Activated CD4-positive, alpha-beta T cell treated with anti-CD3 and anti-CD28 coated beads for 48 hours (primary cell): ENCODE measurements at places on chromosomes 12 and 14.

DNA sequence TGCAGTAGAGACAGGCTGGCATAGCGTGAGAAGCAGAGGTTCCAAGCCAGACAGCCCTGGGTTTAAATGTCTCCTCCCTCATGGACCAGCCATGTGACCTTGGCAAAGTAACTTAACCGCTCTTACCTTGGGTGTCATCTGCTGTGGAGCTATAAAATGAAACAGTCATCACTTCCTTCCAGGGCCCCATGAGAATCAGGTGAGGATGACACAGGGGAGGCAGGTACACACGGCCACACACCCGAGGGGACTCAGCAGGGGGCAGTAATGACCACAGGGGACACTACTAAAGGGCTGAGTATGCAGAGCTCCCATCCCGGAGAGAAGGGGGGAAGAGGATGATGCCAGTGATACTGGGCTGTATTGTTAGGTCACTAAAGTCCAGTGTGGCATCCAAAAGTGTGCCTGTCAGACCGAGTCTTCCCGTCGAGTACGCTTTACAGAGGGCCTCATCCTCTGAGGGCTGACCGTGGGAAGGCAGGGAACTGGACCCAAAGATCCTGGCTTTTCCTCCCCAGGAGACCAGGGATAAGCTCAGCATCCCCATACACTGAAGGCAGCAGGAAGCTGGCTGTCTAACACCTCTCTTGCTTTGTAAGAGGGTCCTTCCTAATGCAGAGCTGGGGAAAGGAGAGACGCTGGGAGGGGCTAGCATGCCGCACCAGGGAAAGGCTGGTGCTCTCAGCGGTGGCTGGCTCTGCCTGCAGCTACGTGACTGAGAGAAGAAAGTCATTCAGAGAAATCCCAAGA is 94.2 kb downstream of the SINHCAF start:
- DNase-seq: no peak

- no peak for DNase-seq
These were observed 279.0 kb downstream of the SLC16A7 start for GRCh38 chr12:59874781-59875180.

DNA sequence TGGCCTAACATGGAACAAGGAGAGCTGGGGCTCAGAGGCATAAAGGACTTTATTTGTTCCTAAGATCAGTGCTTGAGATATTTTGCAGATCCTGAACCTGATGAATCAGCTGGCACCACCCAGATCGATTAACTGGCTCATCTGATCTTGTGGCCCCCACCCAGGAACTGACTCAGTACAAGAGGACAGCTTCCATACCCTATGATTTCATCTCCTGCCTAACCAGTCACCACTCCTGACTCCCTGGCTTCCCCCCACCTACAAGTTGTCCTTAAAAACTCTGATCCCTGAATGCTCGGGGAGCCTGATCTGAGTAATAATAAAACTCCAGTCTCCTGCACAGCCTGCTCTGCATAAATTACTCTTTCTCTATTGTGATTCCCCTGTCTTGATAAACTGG is 5.1 kb downstream of the C12orf56 start:
- peak; percentile 68 for DNase-seq

- peak; percentile 17 for DNase-seq
These were observed 544 bp downstream of the ABCD4 start for GRCh38 chr14:74302152-74302628.

DNA sequence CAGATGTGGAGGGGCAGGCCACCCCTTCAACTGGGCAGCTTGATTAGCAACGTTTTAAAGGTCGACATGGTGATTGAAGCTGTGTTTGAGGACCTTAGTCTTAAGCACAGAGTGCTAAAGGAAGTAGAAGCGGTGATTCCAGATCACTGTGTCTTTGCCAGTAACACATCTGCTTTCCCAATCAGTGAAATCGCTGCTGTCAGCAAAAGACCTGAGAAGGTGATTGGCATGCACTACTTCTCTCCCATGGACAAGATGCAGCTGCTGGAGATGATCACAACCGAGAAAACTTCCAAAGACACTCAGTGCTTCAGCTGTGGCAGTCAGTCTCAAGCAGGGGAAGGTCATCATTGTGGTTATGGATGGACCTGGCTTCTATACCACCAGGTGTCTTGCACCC is 23.9 kb upstream of the AICDA start:
- DNase-seq: no peak

DNA sequence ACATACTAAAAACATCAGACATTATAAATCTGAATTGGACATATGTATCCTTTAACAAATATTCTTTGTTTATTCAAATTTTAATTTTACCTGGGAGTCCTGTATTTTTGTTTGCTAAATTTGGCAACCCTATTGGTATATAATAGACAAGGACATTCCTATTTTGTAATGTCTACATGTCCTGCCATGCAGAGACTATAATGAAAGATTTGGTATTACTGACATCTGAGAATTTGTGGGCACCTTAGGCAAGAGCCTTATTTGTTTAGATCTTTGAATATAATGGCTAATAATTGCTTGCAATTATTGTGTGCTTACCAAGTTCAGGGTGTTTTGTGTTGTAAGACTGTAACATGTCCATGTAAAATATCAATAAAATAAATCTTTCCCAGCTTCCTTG is 334.4 kb downstream of the KCNH5 start:
- DNase-seq: no peak

DNA sequence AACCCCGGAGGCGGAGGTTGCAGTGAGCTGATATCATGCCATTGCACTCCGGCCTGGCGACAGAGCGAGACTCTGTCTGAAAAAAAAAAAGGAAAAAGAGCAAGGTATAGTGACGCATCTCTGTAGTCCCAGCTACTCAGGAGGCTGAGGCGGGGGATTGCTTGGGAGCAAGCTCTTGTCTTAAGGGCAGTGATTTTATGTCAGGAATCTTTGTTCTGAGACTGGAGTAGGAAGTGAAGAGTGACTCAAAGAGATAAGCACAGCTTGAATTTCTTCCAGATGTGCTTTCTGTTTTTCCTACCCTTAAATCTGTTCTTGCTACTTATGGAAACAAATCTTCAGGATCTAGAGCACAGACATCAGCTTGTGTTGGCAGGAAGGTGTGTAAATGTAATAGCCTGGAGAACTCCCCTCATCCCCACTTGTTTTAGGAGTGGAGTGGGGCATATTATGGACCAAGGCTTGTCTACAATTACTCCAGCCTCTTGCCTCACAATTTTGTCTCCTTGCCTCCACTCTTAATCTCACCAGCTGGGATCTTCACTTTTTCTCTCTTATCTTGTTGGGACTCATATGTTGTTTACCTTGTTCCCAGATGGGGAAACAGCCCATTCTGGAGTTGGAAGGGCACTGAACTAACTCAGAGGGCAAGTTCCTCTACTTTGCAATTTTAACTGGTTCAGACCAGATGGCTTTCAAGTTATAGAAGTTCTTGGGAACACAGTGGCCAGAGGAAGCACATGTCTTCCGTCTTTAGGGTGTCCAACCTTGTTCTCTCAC is 7.5 kb downstream of the TMED2 start:
- no peak for DNase-seq

DNA sequence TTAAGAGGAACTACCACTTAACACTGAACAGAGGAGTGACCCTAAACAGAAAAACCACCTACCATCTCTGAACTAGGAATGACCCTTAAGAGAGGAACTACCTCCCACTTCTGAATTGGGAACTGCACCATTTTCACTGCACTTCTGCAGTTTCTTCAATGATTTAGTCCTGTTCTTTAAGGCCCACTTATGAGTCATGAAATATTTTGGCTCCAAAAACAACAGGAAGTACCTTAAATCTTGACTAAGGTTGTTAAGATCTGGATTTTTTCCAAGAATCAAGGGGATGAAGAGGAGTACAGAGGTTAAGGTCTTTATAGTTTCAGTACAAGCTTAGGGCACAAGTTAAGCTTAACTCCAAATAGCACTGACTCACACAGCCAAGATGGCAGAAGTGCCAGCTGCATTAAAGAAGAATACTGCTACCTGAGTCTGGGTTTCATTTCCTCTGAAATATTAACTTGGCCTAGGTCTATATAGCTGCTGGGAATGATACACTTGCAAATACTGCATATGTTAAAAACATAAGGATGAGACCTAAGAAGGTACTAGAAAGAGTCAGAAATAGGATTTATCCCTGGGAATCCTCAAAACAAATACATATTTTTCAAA is 4.2 kb downstream of the NPC2 start:
- no peak for DNase-seq

- DNase-seq: peak; percentile 66
These were observed 35.4 kb upstream of the TMEM179 start for GRCh38 chr14:104639885-104640548.

GRCh38 chr12:1382826-1383225 is 211.6 kb downstream of the FBXL14 start:
- DNase-seq: no peak

DNA sequence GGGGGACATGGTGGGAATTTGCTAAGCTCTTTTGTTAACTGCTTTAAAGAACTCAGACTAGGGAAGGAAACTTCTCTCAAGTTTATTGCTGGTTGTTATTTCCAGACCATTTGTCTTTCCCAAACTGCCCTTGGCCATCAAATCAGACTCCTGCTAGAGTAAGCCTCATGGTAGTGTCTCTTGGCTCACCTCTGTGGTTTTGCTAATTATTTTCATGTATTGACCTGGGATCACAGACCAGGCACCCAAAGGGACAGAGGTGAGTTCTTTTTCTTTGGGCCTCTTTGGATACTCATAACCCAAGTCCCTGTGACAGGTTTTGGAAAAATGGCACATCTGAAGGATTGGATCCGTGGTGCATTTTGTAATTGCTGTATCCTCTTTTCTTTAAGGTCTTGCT is 11.2 kb downstream of the ETV6 start:
- DNase-seq: no peak

DNA sequence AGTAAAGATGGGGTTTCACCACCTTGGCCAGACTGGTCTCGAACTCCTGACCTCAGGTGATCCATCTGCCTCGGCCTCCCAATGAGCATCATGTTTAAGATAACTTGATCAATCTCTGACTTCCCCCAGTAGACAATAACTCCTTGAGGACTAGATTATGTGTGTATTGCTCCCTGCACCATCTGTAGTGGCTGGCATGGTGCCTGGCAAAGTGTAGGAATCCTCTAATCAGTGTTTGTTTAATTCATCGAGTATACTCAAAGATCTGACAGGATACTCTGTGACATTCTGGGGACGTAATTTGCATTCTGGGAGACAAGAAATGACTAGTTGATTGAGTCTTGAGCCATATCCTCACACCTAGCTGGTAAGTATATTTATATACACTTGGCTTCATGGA is 873.5 kb upstream of the TMEM132C start:
- no peak for DNase-seq

- DNase-seq: no peak
These were observed 326.1 kb downstream of the PDZRN4 start for GRCh38 chr12:41514021-41514777.

- DNase-seq: no peak
These were observed 19.5 kb downstream of the MAPK1IP1L start for GRCh38 chr14:55070981-55071411.

DNA sequence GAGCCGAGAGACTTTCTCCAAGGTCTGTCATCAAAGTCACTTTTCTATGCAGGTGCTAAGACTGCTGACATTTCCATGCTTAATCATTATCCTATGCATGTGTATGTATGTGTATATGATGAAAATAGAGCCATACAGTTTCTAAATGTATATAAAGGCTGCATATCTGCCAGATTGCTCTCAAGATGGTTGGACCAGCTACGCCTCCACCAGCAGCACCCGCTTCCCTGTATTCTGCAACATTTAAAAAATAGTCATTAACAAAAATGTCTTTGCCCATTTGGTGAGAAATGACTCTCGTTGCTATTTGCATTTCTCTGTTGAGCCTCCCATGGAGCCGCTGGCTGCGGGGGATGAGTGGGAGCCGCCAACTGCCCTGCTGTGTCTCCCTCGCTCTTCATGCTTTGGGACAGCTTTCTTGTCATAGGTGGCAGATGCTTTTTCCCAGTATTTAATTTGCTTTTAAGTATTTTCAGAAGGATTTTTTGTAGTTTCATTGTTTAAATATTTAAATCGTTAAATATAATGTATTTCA is 54.7 kb downstream of the DYNC1H1 start:
- no peak for DNase-seq

DNA sequence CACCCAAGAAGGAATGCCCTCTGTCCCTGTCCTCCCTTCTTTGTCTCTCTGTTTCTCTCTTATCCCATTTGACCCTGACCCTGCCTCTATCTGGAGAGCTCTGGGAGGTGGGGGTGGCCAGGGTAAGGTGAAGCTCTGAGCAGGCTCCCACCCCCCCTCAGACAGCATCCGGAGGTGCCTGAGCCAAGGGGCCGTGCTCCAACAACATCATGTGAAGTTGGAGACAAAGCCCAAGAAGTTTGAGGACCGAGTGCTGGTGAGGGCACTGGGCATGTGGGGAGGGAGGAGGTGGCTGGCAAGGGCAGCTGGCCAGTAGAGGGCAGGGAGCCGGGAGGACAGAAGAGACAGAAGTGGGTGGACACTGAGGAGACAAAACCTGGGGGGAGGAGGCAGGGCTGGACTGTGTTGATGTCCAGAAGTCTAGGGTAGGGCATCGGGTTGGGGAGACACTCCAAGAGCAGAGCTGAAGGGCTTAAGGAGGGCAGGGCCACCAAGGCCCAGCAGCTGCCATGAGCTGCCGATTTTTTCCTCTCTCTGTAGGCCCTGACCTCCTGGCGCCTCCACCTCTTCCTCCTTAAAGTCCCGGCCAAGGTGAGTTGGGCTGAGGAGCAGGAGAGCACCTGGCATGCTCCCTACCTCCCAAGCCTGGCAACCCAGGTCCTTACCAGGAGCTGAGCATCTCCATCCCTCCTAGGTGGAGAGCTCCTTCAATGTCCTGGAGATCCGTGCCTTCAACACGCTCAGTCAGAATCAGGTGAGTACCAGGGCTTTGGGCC is 1.9 kb downstream of the CARMIL3 start:
- no peak for DNase-seq

DNA sequence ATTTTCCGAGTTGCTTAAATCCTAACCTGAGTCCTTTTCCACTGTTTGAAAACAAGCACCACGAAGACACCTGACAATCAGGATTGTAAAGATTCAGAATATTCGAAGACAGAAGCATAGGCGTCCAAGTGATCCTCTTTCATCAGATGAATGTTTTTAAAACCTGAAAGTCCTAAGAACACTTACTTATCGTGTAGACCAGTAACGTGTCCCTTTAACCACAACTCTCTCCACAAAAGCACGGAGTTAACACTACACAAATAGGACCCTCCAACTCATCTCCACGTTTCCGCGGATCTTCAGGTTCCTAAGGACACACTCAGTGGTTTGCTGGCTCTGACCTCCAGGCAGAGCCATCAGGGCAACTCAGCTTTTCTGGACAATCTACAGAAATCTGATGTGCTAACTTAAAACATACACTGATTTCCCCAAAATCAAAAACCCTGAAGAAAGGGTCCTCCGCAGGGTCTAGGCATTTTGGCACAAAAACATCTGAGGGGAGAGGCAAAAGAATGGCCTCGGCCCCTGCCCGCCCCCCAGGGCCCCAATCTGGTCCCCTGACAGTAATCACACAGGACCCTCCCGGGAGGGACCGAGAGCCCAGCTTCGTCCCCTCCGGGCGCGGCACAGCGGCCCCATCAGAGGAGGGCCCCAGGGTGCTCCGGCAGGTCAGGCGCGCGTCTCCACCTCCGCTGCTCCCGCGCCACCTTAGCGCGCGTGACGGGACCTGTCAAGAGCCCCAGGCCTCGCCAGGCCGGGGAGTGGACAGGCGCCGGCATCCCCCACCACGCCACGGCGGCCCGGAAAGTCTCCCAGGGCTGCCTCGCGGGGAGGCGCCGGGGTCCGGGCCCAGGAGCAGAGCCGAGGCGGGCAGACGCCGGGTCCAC is 925 bp downstream of the DICER1 start:
- peak; percentile 52 for DNase-seq
